GM20000 (cell line): ENCODE measurements at places on chromosomes 7 and 10.
A peak's percentile ranks its signal among the peaks of the same experiment; 100 is the strongest.

GRCh38 chr7:80106498-80107113 lies 28.0 kb upstream of the GNAI1 start:
- no peak for DNase-seq

DNA sequence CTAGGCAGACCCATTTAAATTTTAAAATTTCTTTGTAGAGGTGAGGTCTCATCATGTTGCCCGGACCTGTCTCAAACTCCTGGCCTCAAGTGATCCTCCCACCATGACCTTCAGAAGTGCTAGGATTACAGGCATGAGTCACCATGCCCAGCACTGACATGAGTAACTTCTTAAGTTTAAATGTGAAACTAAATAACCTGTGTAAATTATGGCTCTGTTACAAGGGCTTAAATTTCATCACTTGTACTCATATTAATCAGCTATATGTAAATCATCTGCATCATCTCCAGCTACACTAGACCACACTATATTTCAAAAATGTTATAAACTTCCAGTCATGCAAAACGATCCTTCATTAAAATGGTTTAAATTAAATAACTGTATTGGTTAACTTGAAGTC lies 56.1 kb downstream of the ATAD1 start:
- peak; percentile 13 for DNase-seq

GRCh38 chr7:67422601-67423000 lies 426.0 kb downstream of the TYW1 start:
- no peak for DNase-seq

DNA sequence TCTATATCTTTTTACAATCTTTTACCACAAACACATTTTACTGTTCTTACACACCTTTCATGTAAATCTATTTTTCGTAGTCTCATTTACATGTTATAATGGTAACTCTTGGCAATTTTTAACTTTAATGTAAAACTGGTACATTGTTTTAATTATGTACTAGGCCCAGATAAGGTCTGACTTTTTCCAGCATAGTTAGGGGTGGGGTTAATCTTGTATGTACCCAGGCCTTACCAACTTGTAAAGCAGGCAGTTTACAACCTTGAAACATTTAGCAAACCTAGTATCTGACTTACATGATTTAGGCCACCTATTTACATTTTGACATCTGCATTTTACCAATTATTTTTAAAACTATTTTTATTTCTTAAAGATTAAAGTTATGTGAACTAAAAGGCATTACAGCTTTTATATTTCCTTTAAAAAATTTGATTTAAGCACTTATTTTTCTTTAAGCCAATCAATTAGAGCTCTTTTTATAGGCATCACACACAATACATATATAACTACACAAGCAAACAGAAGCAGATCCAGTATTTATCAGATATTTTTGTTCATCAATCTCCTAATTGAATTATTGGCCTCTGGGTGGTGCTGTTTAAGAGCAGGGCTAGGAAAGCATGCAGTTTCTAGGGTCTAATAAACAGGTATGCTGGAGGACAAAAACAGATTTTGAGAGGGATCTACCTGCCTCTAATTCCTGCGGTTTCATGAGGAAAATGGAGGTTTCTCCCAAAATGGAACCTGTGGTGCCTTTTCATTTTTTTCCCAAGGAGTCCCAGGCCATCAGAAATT lies 19.7 kb upstream of the CROT start:
- DNase-seq: no peak

DNA sequence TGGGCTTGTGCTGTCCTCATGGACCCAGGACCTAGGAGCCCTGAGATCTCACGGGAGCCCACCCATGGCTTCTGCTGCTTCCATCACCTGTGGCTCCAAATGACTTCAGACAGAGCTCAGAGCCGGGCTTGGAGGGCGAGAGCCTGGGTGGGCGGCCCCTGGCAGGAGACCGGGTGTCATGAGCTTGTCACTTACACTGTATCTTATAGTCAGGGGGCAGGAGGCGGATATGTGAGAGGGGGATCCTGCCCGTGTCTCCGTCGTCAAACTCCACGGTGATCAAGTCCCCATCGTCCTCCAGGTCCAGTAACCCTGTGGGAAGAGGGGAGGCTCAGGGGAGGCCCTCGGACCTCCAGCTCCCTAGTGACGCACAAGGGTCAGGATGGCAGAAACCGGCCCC lies 33.0 kb downstream of the SLC29A4 start:
- no peak for DNase-seq

- DNase-seq: no peak
These were observed 131.1 kb upstream of the TBX20 start for GRCh38 chr7:35384761-35385700.

DNA sequence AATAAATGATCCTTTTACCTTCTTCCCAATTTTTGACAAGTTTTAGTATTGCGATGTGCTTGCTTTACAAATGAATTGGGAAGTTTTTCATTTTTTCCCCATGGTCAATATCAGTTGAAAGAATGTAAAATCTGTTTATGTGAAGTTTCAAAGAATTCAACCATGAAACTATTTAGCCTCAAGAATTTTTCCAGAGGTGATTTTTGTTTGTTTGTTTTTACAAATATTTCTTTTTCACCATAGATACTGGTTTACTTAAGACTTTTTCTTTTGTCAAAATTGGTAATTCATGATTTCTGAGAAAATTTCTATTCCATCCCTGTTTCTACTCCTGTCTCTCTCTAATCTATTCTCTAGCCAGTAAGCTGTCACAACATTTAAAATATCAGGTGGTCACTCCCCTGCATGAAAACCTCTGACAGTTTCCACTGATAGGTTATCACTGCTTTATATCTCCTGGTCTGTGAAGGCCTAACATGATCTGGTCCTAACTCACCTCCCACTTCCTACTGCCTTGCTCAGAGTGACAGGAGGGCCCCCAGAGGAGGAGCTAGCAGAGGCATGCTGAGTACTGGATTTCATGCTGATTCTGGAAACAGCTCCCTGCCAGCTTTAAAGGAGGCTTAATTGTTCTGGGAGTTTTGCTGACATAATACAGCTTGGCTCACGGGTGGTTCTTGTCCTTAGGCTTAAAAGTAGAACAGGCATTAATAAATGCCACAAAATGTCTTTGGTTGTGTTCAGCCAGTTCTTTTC lies 7.6 kb upstream of the ARMS2 start:
- DNase-seq: no peak

GRCh38 chr10:8321990-8322389 lies 267.5 kb downstream of the GATA3 start:
- DNase-seq: no peak

DNA sequence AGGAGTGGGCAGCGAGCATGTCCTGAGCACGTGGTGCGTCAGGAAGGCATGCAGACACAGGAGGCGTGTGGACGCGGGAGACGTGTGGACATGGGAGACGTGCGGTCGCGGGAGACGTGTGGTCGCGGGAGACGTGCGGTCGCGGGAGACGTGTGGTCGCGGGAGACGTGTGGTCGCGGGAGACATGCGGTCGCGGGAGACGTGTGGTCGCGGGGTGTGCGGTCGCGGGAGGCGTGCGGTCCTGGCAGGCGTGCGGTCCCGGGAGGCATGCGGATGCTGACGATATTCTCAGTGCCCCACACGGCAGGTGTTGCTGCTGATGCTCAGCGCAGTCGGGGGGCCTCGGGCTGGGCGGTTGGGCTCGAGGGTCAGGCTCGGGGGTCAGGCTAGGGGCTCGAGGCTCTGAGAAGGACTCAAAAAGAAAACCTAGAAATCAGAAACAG lies 94.2 kb downstream of the NKX6-2 start:
- no peak for DNase-seq

DNA sequence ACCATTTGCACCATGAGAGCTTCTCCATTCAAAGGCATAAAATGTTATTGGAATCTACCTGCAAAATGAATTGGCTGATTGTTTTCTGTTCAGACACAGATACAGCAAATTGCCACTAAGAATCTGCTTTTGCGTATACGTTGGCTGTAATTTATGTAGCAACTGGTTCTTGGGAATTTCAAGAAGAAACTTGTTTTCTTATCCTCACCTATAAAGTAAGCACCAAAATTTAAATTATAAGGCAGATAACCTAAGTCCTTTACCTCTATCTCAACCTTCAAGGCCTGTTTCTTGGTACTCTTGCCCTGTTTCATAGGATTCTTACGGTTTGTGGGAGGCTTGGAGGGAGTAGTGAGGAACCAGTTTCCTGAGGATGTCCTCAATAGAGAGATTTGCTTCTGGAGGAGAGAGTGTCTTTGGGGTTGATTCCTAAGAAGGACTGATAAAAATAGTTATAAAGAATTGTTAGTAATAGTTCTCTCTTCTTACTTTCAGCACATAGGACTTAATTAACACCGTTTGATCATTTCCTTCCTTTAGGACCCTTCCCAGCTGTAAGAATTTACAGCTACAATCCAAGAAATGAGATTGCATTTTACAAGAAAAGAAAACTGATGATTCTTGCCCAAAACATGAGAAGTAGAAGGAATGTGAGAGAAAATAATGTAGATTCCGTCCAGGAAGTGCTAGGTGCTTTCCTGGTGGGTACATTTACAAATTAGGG lies 2.0 kb downstream of the STAMBPL1 start:
- no peak for DNase-seq

DNA sequence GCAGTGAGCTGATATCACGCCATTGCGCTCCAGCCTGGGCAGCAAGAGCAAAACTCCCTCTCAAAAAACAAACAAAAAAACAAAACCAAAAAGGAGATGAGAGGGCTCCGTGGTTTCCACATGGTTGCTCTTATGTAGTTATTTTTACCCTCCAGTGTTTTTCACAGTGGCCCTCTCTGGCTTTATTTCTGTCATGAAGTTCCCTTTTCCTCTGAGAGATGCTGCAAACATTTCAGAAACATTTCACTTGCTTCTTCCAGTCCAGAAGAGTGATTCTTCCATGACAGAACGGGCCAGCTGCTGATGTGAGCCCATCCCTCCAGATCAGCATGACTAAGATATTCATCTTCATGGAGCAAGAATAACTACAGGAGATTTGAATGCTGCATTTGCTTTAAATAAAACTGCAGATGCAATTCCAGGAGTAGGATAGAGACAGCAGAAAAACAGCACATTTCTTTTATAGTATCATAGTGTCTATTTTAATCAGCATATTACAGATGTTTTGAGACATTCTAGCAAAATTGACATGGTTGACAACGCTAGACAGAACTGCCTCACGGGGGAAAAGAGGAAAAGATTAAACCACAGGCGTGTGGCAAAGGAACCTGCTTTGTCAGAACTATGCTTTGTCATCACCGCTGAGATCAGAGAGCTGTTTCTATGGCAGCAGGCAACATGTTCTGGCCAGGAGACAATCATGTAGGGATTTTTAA lies 40.3 kb downstream of the NRCAM start:
- DNase-seq: peak; percentile 53

DNA sequence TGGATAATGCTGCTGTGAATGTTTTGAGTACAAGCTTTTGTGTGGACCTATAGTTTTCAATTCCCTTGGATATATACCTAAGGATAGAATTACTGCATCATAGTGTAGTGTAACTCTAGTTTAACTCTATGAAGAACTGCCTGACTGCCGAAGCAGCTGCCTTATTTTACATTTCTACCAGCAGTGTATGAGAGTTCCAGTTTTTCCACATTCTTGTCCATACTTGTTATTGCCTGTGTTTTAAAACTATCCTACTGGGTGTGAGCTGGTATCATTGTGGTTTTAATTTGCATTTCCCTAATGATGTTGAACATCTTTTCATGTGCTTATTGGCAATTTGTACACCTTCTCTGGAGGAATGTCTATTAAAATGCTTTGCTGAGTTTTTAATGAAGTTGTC lies 15.7 kb downstream of the SEPTIN7 start:
- no peak for DNase-seq

DNA sequence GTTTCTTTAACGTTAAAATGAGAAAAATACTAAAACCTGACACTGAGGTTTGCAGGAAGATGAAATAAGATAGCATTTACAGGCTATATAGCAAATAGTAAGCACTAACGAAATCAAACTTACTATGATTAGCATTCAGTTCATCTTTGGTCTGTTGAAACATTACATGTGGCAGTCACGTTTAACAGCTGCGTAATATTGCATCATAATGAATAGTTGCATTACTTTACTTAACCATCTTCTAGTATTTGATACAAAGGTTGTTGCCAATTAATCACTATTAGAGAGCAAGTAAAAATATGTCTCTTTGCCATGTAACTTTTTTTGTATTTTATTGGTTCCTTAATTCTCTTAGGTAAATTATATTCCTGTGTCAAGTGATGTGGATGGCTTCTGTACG lies 131.8 kb upstream of the GHITM start:
- DNase-seq: no peak

DNA sequence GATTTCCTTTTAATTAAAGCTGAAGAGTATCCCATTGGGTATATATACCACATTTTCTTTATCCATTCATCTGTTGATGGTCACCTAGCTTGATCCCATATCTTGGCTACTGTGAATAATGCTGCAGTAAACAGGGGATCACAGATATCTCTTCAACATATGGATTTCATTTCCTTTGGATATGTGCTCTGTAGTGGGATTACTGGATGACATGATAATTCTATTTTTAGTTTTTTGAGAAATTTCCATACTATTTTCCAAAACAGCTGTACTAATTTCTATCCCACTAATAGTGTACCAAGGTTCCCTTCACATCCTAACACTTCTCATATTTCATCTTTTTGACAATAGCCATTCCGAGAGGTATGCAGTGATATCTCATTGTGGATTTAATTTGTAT lies 48.8 kb upstream of the PRPS1L1 start:
- no peak for DNase-seq

DNA sequence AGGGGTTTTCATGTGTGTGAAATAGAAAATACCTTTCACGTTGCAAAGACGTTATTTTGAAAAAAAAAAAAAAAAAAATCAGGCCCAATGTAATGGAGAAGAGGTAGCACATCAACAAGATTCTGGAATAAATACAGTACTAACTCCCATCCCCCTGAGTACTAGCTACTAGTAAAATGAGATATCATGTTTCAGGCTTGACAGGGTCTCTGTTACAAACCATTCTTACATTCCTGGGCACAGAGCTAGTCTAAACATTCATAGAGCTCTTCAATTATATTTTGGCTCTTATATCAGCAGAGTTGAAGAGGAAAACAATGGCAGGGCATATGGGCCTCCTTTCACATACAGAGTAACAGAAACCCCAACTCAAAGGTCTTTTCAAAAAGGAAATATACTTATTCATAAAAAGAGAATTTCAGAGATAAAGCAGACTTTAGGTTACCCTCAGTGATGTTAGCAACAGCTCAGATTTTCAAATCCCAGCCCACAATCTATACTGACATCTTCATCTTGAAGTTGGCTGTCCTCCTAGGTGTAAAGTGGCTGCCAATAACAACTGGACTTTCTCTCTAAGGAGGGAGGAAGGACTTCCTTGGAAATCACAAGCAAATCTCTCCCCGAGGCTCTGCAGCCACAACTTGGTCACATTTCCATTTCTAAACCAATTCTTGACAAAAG lies 18.6 kb downstream of the C7orf33 start:
- no peak for DNase-seq

- DNase-seq: no peak
These were observed 126.9 kb downstream of the MGMT start for GRCh38 chr10:129593953-129594352.

DNA sequence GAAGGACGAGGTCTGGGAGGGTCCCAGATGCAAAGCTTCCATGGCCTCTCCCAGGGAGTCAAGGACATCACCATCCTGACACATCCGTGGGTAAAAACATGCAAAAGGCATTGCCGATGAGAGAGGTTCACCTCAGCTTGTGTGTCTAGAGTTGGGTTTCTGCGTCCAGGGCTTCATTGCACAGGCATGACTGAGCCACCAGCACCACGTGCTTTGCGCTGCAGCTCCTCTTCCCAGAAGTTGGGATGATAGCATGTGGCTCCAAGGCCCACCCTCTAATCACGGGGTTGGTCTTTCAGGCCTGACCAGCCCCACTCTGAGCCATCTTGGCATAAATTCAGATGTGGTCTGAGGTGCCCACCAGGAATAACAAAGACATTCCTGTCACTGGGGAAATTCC lies 7.1 kb upstream of the RASGEF1A start:
- DNase-seq: no peak
